ENCODE measurements at places on chromosomes 4 and X. TPM values are rescaled to one million over a fixed set of nuclear protein-coding genes. Genes with fewer than 3 reads are reported as not detected.
A peak's percentile ranks its signal among the peaks of the same experiment; 100 is the strongest.

- peak; percentile 5 for DNase-seq
These were observed 61.2 kb downstream of the TSC22D3 start for GRCh38 chrX:107714206-107714891.

GRCh38 chr4:55078987-55079386, 46.4 kb downstream of the KDR start:
- no peak for DNase-seq

GRCh38 chr4:120144634-120145033, 78.0 kb upstream of the MAD2L1 start:
- DNase-seq = no peak

DNA sequence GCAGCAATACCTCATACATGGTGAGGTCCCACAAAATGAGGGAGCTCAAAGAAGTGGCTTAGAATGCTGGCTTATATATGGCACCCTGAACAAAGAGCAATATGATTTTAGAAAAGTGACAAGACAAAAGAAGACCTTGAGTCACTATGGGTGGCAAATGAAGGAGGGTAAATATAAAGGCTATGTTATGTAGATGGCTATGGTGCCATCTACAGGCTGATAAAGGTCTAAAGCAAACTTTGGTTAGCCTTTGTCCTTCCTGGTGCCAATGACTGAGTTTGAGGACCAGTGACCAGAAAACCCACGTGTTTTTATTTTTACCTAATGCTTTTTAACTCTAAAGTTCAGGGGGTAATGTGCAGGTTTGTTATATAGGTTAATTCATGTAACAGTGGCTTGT, 151.8 kb downstream of the CCNG2 start:
- peak; percentile 51 for DNase-seq

GRCh38 chr4:48899432-48899749, 7.2 kb downstream of the OCIAD2 start:
- no peak for DNase-seq

BEND2 gene
- not detected for polyA plus RNA-seq
